ENCODE measurements at places on chromosomes 3 and 15.

DNA sequence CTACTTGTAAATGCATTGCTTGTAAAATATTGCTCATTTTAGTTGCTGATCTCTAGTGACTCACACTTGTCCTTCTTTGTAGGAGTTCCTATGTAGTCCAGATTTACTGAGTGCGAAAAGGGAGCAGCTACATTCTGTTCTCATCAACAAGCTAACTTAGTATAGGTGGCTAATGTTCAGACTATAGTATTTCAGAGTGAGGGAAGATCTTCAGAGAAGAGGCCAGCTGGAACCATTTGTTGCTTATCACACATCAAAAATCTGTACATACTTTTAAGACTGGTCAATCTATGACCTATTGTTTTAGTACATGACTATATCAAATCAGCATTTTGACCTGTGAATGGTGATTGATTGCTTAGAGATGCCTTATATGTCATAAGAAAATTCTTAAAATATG lies 71.3 kb upstream of the THSD4 start:
- no peak for DNase-seq

GRCh38 chr15:99324082-99324620 lies 72.9 kb downstream of the LRRC28 start:
- DNase-seq = peak; percentile 94

DNA sequence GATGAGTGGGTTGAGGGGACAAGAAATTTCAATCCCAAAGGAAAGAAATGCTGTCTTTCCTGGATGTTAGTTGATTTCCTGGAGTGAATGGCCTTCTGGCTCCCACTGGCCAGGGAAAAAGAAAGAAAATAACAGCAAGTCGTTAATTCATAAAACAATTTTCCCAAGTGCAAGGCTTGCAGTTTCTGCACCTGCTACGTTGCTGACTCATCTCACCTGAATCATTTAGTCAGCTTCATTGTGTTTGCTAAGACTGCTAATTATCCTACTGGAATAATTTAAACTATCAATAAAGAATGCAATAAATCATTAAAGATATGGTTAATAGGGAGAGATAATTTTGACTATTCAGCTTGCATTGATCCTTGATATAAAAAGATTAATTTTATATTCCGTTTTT lies 387.6 kb downstream of the ROBO2 start:
- DNase-seq = no peak

DNA sequence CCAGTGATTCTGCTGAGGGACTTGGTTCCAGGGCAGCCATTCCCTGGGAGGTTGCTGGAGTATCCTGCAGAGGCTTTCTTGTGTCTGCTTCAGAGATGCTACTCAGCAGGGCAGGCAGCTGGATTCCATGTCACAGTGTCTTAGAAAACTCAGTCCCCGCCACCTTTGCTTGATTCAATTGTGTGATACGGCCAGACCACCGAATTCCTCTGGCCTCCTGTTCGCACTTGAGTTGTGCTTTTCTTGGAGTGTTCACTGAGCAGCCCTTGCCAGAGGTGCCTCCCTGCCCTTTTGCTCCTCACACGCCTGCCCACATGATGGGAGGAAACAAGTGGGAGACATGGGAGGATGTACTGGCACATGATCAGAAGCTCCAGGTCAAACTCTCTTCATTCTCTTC lies 19.6 kb upstream of the SHC4 start:
- no peak for DNase-seq

DNA sequence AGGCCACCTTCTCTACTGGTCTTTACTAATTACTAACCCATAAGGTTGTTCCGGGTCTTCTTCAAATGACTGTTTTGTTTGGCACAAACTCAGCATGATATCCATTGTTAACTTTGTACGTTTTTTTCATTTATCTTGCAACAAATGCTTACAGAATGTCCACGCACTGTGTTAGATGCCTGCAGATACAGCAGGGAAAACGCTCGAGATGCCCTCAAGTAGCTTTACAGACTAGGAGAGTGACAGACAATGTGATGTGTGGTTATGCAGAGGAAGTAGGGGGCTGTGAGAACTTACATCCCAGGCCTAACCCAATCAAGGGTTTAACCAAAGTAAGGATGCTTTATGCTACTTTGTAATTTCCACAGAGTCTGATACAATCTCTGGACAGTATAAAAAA lies 949 bp upstream of the RFC4 start:
- no peak for DNase-seq

GRCh38 chr3:133209871-133210550 lies 171.8 kb downstream of the TMEM108 start:
- DNase-seq = peak; percentile 24

- DNase-seq = no peak
Measured at GRCh38 chr3:67906261-67906660, 251.8 kb upstream of the SUCLG2 start.

DNA sequence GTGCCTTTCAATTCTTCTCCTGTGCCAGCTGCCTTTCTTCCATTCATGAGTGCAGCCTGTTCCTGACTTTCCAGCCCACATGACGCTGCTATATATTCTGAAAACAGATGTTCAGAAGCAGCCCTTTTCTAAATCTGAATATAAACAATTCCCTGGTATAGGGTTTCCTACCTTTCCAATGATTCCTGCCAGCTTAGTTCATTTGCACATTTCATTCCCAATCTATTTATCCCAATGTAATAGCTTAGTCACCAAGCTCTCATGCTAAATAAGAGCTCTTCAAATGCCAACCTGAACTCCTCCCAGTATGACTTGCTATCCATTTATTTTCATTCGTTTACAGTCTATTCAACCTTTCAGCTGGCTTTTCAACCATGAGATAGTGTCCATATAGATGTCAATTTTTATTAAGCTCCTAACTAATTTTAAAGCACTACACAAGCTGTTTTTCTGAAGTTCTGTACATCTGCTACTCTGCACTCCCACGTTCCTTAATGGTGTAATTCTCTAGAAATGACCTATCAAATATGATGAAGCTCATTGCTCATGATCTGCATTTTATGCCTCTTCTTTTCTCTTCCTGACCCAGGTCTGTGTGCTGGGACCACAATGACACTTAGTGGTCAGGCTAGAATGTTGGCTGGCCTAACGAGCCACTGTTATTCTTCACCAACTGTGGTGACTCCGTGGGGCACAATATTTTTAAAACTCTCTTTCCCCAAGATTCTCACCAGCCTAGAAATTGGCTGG lies 605.0 kb upstream of the TBL1XR1 start:
- no peak for DNase-seq

- no peak for DNase-seq
Measured at GRCh38 chr3:135000465-135000864, 205.4 kb downstream of the EPHB1 start.

Measured in astrocyte of the cerebellum (primary cell).